ENCODE measurements at places on chromosomes 4 and X.

- H3K4me1 ChIP-seq, result no peaks in the 10 kb centered on the region
- H3K36me3 ChIP-seq, result no peaks in the 10 kb centered on the region
- H3K27ac ChIP-seq, result no peak overlapping the region
- H3K27me3 ChIP-seq, result no peaks in the 10 kb centered on the region
- no peak overlapping the region for H3K4me3 ChIP-seq
Measured at GRCh38 chr4:37693450-37694190, 7.4 kb upstream of the RELL1 start.

GRCh38 chr4:33780952-33781791 is 2463.1 kb downstream of the ARAP2 start:
- no peak overlapping the region for H3K27ac ChIP-seq
- H3K36me3 ChIP-seq, result no peaks in the 10 kb centered on the region
- H3K4me3 ChIP-seq, result no peak overlapping the region
- H3K4me1 ChIP-seq, result no peaks in the 10 kb centered on the region
- DNase-seq, result no peak
- no peaks in the 10 kb centered on the region for H3K27me3 ChIP-seq

DNA sequence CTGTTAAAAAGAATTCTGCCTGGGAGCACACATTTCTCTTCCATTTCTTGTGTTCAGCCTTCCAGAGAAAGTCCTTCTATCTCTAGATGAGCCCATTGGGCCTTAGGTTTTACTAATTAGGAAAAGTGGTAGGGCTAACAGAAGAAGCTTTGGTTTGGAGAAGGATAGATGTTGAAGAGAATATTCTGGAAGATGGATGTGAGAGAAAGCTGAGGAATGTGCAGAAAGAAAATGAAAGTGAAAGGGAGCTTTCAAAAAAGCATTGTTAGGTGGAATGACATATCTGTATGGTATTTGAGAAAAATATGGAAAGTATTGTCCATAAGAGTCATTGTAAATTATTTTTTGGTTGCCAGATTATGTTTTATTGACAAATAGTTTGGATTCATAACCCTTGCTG is 474.8 kb upstream of the SLIT2 start:
- no peaks in the 10 kb centered on the region for H3K27me3 ChIP-seq
- no peak overlapping the region for H3K27ac ChIP-seq
- no peaks in the 10 kb centered on the region for H3K36me3 ChIP-seq
- H3K4me3 ChIP-seq, result no peak overlapping the region

GRCh38 chr4:48329193-48329592 is 12.1 kb upstream of the SLAIN2 start:
- H3K4me1 ChIP-seq, result no peaks in the 10 kb centered on the region
- H3K4me3 ChIP-seq, result no peak overlapping the region
- H3K27ac ChIP-seq, result no peak overlapping the region
- H3K27me3 ChIP-seq, result no peaks in the 10 kb centered on the region
- no peaks in the 10 kb centered on the region for H3K36me3 ChIP-seq

DNA sequence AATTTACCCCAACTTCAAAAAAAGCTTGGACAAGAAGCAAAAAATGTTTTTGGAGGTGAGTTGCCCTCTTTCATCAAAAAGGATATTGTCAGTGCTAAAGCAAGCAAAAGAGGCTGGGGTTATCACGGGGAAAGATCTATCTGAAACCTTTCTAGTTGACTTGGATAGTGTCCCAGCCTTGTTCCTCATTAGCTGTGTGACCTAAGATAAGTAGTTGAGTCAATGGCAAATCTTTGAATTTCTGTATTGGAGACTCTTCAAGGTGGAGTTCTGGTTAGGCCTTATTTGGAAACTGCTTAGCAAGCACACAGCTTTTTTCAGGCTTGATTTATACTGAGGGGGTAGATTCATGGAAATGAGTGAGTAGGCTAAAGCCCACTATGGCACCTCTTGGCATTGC is 271.6 kb downstream of the GRIA3 start:
- DNase-seq, result no peak
- no peak overlapping the region for H3K27ac ChIP-seq
- no peaks in the 10 kb centered on the region for H3K4me1 ChIP-seq
- no peak overlapping the region for H3K4me3 ChIP-seq
- H3K36me3 ChIP-seq, result no peaks in the 10 kb centered on the region

DNA sequence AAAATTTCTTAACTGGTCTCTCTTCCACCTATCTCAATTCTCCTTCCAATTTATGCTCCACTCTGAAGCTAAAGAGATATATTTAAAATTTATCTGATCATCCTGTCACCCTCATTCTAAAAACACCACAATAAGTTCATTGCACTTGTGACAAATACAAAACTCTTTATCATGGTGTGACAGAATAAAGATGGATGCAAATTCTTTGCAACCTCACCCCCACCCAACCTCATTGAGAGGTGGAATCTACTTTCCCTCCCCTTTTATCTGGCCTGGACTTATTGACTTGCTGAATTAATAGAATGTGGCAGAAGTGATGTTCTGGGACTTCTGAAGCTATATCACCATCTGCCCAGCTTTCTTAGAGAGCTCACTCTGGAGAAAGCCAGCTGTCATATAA is 46.5 kb downstream of the IDS start:
- H3K4me1 ChIP-seq, result no peaks in the 10 kb centered on the region
- H3K27me3 ChIP-seq, result no peaks in the 10 kb centered on the region
- no peak overlapping the region for H3K27ac ChIP-seq
- no peaks in the 10 kb centered on the region for H3K36me3 ChIP-seq
- no peak for DNase-seq

DNA sequence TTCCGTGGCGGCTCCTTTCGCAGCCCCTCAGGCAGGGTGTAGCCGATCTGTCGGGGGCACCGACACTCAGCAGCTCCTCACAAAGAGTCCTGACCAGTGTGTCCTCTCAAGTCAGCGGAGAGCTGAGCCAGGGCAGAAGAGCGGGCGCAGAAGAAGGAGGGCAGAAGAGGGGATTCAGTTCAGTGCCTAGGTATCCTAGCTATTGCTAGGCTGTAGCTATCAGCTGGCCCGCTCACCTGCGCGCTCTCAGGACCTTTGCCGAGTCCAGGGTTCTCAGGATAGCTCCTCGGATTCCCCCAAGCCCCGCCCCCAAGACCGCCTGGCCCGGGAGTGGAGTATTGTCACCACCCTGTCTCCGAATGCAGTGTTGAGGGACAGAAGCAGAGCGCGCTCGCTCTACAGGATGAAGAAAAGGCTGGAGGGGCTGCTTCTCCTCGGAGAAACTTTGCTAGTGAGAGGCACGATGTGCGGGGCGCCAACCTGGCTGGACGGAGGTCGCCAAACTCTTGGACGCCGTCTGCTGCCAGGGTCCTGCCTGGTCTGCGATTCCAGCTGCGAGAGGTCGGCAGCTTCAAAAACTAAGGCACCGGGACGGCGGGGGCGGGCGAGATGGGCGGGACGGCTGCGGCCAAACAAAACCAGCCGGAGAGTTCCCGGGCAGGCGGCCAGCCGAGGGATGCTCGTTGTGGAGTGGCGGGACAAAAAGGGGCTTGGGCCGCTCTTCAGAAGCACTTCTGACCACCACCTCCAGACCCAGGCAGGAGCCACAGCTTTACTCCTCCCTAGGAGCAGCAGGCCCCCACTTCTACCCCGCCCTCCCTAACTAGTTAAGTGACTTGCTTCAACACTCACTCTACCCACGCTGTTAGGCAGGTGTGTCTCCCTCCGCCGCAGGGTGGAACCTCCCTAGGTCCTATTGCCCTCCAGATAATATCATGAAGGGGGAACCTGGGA is at the start of gene XKRX:
Gene XKRX (minus strand): TSS at position 258 of the 954 bp plus-strand sequence. CDS start 613 bp downstream, outside the sequence.
- no peaks in the 10 kb centered on the region for H3K27me3 ChIP-seq
- H3K27ac ChIP-seq, result no peak within 1 kb of the TSS
- peak within 1 kb of the TSS; percentile 18 for H3K4me3 ChIP-seq

DNA sequence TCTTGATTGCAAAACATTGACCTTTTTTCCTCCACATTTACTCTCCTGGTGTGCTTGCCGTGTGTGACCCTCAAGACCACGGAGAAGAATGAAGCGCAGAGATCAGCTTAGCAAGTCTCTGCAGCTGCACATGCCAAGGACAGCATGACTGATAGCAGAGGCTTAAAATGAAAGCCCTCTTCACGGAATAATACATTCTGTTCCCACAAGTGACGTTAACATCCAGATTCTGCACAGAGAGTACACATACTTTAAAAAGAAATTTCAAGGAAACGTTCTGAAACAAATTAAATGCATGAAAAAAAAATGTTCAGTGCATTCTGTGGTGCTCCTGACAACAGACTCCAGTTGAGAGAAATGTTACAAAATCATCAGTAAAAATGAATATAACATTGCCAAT is 60.9 kb downstream of the SLC7A11 start:
- no peaks in the 10 kb centered on the region for H3K4me1 ChIP-seq
- no peak overlapping the region for H3K4me3 ChIP-seq
- no peaks in the 10 kb centered on the region for H3K27me3 ChIP-seq

GRCh38 chr4:48431401-48431800 is 51.7 kb upstream of the SLC10A4 start:
- no peaks in the 10 kb centered on the region for H3K27me3 ChIP-seq
- H3K4me3 ChIP-seq, result no peak overlapping the region
- no peaks in the 10 kb centered on the region for H3K36me3 ChIP-seq
- DNase-seq, result no peak
- H3K27ac ChIP-seq, result no peak overlapping the region

DNA sequence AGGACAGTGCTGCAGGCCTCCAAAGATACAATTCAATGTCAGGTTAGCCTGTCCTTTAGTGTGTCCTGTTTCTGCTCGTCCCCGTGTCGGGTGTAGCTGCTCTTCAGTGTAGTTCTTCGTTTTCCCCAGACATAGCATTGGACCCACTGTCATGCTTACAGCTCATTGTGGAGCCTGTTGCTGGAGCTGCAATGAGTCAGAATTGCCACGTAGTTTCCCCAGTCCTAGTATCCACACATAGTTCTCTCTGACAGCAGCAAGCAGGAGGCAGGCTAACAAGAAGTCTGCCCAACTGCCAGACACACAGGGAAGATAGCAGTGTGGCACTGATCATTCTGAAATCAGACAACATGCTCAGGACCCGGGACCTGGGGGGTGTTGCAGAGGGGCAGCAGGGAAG is 49.2 kb downstream of the MOSPD2 start:
- no peaks in the 10 kb centered on the region for H3K27me3 ChIP-seq
- H3K4me3 ChIP-seq, result no peak overlapping the region
- no peak overlapping the region for H3K27ac ChIP-seq
- DNase-seq, result no peak
- no peaks in the 10 kb centered on the region for H3K4me1 ChIP-seq
- no peaks in the 10 kb centered on the region for H3K36me3 ChIP-seq

Measured in right lobe of liver (tissue), 6 donors.